ENCODE measurements at places on chromosomes 11 and 22.

DNA sequence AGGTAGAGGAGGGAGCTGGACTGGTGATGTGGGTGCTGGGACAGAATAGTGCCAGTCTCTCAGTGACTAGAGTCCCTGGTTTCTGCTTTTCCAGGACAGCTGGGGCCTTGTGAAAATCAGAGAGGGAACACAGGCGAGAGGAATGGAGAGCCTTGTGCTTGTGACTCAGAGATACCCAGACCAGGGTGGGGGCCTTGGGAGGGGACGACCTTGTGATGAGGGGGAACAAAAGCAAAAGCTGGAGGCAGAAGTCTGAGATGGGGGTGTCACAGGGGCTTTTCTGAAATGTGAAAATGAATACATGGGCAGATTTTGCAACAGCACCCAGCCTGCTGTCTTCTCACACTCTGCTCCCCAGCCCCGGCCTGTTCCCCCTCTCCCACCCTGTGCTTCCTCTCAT, 3.4 kb upstream of the NR1H3 start:
- DNase-seq, result no peak

- DNase-seq, result no peak
Observed at GRCh38 chr22:26830837-26831236, 173.4 kb downstream of the MIAT start.

DNA sequence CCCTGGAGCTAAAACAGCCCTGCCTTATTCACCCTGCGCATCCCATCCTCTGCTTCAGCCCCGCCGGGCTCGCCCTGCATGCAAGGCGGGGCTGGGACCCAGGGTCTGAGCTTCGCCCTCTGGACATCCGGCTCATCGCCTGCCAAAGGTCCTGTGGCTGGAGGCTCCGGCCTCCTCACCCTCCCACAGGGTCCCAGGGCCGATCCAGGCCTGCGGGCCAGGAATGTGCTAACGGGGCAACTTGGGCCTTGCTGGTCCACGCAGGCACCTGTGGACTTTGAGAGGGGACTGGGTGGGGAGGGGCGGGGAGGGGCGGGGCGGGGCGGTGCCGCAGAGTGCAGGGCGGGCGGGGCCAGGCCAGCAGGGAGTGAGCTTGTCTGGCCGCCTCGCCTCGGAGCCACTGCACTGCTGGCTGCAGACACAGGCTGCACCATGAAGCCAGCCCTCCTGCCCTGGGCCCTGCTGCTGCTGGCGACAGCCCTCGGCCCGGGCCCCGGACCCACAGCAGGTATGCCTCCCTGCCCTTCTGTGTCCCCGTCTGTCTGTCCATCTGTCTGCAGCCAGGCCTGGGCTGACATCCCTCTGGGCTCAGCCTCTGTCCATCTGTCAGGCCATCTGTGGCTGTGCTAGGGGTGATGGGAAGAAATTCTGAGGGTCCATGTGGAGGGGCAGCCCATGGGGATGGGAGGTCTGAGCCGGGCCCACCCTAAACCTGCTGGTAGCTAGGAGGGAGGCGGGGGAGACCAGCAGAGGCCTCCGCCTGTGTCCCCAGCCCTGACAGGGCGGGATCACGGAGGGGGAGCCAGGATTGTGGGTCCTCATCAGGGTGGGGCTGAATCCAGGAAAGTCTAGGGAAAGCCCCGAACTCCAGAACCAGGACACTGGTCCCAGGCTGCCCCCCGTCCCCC, at the start of gene SUSD2:
SUSD2 (plus strand) TSS at position 400 of the 908 bp plus-strand sequence; CDS start at position 433, 33 bp downstream.
- DNase-seq, result no peak

DNA sequence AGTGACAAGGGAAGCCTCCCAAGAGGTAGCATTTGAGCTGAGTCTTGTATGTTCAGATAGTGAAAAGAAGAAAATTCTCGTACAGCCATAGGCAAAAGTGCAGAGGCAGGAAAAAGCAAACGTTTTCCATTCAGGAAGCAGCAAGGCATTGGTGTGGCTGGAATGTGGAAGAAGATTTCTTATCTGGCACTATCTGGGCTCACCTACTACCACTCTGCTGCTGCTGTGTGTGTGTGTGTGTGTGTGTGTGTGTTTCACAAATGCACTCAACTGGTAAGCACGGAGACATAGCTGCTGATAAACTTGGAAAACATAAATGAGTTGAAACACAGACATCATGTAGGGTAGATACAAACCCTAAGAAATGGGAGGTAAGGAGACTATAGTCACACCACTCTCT, 92.8 kb upstream of the ARHGAP42 start:
- no peak for DNase-seq

Data from GM10248 (cell line).